Daoy (cell line): ENCODE measurements at places on chromosomes 5 and 9.

GRCh38 chr9:93815677-93816076 lies 139.5 kb downstream of the BARX1 start:
- no peak for DNase-seq

- no peak for DNase-seq
Observed at GRCh38 chr9:72952914-72953313, at the start of gene ALDH1A1. ALDH1A1 (minus strand) TSS chr9:72953053; CDS start chr9:72953000, 53 bp downstream.

DNA sequence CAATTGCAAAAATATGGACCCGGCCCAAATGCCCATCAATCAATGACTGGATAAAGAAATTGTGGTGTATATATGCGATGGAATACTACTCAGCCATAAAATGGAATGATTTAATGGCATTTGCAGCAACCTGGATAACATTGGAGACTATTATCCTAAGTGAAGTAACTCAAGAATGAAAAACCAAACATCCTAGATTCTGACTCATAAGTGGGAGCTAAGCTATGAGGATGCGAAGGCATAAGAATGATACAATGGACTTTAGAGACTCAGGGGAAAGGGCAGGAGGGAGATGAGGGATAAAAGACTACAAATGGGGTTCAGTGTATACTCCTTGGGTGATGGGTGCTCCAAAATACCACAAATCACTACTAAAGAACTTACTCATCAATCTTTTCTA lies 247.6 kb upstream of the FBXL7 start:
- DNase-seq = no peak

- no peak for DNase-seq
Observed at GRCh38 chr9:76690973-76691370, 73.3 kb upstream of the PCA3 start.

- DNase-seq = no peak
Observed at GRCh38 chr5:168332042-168332441, 40.6 kb downstream of the WWC1 start.

GRCh38 chr5:1946776-1947175 lies 64.1 kb upstream of the IRX4 start:
- DNase-seq = no peak

- no peak for DNase-seq
Observed at GRCh38 chr5:1824903-1825841, 24.0 kb downstream of the NDUFS6 start.

DNA sequence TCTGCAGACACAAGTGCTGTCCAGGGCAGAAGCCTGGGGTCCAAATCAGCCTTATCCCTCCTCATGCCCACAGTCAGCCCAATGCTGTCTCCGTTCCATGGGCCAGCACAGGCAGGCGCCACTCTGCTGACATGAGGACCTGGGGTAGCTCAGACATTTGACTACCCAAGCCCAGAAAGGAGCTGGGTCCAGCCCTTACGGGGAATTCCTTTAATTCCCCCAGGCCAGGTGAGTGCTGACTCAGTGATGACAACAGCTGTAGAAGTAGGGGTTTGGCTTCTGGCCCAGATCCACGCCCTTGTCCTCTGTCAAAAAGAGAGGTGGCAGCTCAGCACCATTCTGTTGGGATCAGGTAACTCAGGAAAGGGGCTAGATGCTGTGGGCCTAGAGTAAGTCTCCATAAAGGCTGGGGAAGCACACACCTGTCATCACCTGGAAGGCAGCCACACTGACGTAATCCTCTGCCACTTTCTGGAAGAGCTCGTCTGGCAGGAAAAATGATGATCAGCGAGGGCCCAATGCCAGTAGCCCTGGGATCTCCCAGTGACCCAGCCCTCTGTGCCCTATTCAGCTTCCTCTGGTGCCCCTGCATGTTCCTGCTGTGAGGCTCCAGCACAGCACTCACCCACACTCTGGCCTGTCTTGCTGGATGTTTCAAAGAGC lies 1.9 kb downstream of the RAB24 start:
- DNase-seq = peak; percentile 43

GRCh38 chr5:131096774-131097710 lies 68.0 kb downstream of the HINT1 start:
- DNase-seq = no peak

GRCh38 chr9:90987566-90987965 lies 185.9 kb downstream of the SYK start:
- DNase-seq = no peak

- peak; percentile 60 for DNase-seq
Observed at GRCh38 chr9:136665111-136665703, 2.5 kb downstream of the EGFL7 start.

- DNase-seq = no peak
Observed at GRCh38 chr5:158499075-158499891, 600.4 kb downstream of the EBF1 start.
